Activated naive CD4-positive, alpha-beta T cell treated with anti-CD3 and anti-CD28 coated beads for 36 hours (primary cell): ENCODE measurements at places on chromosomes 12 and 14.

GRCh38 chr12:21891751-21892217 lies 49.4 kb downstream of the ABCC9 start:
- no peak for DNase-seq

DNA sequence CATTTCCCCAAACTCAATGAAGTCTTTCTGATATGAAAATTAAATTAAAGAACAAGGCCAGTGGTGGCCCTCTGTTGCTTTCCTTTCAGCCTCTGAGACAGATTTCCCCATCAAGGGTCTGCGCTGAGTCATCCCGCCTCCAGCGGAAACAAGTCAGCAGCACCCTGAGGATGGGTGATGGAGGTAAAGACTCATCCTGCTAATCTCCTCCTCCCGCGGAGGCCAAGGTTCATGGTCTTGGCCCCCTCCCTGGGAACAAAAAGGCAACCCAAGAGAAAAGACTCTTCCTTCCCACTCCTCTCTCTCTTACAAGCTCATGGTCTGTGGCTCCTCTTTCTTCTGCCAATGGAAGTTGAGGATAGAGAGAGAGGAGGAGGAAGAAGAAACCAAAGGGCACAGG lies 9.0 kb upstream of the NUMB start:
- DNase-seq: peak; percentile 71

- DNase-seq: peak; percentile 9
These were observed 333.6 kb downstream of the TMEM121 start for GRCh38 chr14:105859717-105860614.

DNA sequence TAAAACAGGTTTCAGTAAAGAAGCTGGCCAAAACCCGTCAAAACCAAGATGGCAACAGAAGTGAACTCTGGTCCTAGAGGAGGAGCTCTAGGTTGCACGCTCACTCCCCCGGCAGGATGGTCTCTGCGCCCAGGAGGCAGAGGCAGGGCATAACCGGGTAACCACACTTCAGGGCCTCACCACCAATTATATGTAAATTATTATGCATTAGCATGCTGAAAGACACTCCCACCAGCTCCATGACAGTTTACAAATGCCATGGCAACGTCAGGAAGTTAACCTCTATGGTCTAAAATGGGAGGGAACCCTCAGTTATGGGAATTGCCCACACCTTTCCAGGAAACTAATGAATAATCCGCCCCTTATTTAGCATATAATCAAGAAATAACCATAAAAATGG lies 20.1 kb upstream of the SLC6A12 start:
- DNase-seq: no peak

GRCh38 chr14:68969278-68970033 lies 9.6 kb downstream of the ACTN1 start:
- no peak for DNase-seq
